Stimulated activated CD4-positive, alpha-beta T cell treated with anti-CD3 and anti-CD28 coated beads, Interleukin-1b, Interleukin-23, amount 100 ng/mL, for 4 hours (primary cell): ENCODE measurements at places on chromosomes 7 and 10.

DNA sequence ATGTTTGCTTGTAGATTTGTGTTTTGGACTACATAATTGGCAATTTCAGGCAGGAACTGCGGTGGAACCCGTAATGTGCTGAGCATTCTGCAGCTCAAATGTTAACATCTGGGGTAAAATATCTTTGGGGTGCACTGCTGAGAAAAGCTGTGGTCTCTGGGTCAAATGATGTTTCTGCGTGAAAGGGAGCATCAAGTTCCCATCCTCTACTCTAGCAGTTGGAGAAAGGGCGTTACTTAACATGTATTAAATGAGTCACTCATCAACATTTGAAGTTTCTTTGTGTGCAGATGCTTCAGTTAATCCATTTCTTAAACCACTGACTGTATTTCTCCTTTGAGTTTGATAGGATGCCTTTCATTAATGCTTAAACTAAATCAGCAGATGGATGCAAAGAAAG is 273.1 kb upstream of the PITRM1 start:
- no peak for DNase-seq

- DNase-seq: no peak
Observed at GRCh38 chr7:117347480-117347879, 24.6 kb upstream of the WNT2 start.

GRCh38 chr7:50415844-50416364 is 34.2 kb downstream of the FIGNL1 start:
- no peak for DNase-seq

- DNase-seq: no peak
Observed at GRCh38 chr7:95264363-95264891, 59.9 kb downstream of the PON1 start.

DNA sequence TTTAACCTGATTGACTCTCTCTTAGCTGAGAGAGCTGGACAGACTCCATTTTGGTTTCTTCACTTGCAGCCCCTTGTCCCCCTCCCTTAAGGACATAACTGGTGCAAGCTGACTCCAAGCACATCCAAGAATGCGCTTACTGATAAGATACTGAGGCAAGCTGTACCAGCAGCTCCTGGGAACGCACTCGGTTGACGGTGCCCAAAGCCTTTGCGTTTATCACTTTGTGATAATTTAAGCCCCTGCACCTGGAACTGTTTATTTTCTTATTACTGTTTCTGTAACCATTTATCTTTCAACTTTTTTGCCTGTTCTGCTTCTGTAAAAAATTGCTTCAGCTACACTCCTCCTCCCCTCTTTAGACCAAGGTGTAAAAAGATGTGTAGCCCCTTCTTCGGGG is 8.5 kb downstream of the AKR1B15 start:
- DNase-seq: no peak

- no peak for DNase-seq
Observed at GRCh38 chr7:87580636-87581035, 20.0 kb downstream of the ABCB1 start.

GRCh38 chr7:26560526-26561256 is 269.0 kb downstream of the SNX10 start:
- DNase-seq: no peak

DNA sequence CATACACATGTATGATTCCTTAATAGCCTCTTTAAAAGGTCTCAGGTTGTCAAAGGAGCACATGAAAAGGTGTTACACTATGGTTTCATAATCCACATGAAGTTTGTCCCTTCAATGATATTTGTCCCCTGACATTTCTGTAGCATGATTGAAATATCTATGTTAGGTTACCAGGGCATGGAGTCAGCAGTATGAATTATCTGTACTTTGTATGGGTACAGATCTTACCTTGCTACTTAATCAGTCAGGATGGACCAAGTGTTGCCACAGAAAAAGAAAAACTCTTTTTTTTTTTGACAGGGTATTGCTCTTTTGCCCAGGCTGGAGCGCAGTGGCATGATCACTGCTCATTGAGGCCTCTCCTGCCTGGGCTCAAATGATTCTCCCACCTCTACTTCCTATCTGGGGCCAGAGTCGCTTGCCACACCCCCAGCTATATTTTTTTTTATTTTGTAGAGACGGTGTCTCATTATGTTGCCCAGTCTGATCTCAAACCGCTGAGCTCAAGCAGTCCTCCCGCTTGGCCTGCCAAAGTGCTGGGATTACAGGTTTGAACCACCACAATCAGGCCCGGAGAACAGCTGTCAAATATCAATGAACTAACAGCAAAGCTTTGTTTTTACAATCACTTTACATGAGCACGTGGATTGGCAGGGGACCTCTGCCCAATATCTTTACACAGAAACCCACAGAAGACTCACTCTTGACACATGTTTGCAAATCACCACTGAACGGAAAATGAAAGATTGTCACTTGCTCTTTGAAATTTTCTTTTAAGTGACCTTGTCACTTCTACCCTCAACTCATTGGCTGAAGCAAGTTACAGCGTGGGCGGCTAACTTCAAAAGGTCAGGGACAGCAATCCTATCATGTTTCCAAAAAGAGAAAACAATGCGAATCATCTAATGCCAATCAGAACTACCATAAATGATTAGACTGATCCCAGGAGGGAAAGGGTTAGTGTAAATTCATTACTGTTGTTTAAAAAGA is 140.2 kb downstream of the PRKG1 start:
- DNase-seq: no peak

DNA sequence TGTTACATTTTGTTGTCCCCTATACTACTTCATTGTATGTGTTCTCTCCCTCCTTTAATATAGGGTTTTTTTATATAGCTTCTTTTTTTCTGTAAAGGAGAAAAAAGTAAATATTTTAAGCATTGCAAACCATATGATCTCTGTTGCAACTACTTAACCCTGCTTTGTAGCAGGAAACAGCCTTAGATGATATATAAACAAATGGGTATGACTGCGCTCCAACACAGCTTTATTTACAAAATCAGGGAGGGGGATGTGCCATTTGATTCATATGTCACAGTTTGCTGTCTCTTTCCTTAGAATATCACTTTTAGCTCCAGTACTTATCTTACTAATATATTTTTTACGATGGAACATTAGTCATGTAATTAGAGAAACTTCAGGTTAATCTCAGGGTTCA is 155.2 kb upstream of the GNAI1 start:
- no peak for DNase-seq

GRCh38 chr7:17939211-17939605 is 1.1 kb downstream of the SNX13 start:
- no peak for DNase-seq

DNA sequence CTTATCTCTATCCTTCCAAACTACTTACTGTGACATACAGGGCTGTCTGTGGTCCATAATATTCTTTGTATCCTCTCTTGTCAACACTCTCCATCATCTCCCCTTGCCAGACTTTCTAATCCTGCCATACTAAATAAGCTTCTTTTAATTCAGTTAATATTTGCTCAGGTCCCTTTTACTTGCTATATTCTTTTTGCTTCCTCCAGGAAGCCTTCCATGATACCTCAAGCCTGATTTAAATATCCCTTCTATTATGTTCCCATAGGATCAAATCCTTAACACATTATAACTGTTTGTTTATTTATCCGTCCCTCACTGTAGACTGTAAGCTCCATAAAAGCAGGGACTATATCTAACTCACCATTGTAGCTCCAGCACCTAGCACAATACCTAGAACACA is 7.2 kb upstream of the PPP3CB start:
- DNase-seq: no peak

DNA sequence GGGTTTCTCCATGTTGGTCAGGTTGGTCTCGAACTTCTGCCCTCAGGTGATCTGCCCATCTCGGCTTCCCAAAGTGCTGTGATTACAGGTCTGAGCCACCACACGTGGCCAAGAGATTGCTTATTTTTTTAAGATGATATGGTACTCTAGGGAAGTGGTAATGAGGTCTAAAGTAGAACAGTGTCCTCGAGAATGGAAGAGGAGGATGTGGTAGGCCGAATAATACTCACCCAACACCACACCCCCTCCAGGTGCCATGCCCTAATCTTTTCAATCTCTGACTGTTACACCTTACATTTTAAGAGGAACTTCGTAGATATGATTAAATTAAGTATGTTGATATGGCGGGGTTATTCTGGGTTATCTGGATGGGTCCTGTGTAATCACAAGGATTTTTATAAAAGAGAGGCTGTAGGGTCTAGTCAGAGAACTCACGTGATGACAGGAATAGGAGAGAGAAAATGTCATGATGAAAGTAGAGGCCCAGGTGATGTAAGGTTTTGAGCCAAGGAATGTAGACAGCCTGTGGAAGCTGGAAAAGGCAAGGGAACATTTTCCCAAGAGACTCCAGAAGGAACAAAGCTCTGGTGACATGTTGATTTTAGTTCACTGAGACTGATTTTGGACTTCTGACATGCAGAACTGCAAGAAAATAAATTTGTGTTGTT is 29.5 kb downstream of the CDK13 start:
- DNase-seq: no peak

GRCh38 chr7:49563693-49564378 is 209.6 kb upstream of the VWC2 start:
- DNase-seq: no peak

DNA sequence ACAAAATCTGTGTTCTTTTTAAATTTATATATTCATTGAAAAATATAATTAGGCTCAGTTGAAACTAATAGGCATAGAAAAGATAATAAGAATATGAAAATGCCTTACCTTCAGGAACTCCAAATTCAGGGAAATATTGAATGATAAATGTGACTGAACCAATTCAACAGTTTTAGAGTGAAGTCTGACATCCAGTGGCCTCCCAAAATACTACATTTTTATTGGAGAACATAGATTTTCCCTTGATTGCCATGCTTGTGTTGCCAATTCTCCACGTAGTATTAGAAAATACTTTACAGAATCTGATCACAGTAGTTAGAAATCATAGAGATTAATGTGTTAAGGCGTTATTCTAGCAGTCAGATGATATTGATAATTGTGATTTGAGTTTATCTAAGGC is 1246.7 kb downstream of the GATA3 start:
- DNase-seq: no peak

DNA sequence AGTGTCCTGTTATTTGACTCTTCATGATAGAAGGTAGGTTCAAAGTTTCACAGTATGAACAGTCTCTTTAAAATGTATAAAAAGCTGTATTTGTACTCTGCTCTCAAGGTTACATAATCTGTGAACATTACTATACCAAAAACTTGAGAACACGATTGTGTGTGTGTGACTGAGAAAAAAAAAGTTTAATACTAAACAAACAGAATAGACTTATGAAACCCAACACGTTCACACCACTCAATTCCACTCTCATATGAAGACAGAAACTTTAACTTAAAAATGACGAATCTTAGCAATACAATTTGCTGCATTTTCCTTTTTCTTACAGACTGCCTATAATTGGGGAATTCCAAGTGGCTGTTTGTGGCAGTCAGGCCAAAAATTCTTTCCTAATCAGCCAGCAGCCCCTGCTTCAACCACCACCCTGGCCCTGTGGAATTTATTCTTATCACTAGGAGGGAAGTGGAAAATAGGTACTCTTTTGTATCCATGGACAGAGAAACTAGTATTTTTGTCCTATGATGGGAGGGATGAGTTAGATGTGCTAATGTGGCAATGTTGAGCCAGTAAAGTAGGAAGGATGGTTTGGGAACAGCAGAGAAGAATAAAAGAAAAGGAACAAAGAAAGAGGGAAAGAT is 42.8 kb downstream of the MINDY3 start:
- no peak for DNase-seq

- no peak for DNase-seq
Observed at GRCh38 chr10:100895896-100896295, 16.9 kb upstream of the SLF2 start.

DNA sequence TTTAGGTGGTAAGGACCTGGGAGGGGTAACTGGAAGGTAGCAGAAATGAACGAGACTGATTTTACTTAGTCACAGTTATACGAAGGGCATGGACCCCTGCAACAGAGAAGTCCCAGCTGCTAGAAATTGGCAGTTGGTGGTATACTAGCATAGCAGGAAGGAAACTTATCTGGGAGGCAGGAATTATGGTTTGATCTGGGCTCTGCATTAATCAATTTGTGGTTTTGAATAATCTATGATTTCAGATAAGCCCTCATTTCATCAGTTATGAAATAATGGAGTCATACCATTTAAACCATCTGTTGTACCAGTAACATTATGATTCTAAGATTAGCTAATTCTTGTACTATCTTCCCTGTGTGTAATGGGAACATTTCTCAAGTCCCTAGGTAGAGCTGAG is 54.0 kb upstream of the TMEM229A start:
- no peak for DNase-seq

DNA sequence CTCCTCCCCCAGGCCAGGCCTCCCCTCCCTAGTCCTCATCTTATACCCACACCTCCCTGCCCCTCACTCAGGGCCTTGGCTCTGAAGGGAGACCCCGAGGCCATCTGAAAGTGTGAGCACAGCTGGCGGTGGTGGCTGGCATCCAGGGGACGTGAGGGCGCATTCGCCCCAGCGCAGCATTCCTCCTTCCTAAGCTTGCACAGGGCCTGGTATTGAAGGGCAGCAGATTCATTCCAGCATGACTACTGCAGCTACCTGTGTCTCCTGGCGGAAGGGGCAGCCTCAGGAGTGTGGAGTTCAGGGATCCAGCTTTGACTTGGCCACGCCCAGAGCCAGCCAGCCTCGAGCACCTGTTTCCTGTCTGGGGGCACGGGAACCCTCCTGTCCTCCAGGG is 72.6 kb downstream of the PARP12 start:
- no peak for DNase-seq

- no peak for DNase-seq
Observed at GRCh38 chr7:43314379-43315158, 202.1 kb downstream of the HECW1 start.

DNA sequence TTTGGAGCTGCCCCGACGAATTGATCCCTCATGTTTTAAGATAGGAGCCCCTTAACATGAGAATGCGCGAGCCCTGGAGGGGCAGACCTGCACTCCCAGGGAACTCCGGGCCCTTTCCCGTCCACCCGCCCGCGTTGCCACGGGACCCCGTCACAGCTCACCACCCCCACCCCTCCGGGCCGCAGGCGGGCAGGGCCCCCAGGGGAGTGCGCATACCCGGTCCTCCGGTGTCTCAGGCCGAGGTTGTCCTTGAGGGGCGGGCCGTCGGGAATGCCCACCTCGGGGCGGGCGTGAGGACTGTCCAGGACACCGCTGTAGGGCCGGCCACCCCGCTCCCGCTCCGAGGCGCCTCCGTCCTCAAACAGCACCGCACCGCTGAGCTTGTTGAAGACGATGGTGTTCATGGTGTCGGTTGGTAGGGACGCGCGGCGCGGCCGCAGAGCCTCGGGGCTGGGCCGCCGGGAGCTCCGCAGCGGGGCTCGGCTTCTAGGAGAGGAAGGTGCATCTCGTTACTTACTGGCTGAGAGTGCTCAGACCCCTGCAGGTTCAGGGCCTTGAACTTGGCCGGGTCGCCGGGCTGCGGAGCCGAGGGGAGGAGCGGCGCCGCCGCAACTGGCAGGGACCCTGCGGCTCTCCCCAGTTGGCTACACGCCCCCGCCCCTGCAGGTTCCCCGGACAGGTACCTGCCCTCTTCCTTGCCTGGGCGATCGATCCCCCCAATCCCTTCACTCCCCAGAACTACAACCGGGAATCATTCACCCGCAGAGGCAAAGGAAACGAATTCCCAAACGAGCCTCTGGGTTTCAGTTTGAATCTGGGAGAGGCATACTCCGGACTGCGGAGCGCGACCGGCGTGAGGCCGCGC is 2.4 kb downstream of the MKX start:
- peak; percentile 34 for DNase-seq
